ENCODE measurements at places on chromosomes 1 and 21. TPM values are rescaled to one million over a fixed set of nuclear protein-coding genes. Genes with fewer than 3 reads are reported as not detected.

KMO gene
- total RNA-seq: 0.74 TPM

GNG4 gene
- not detected for total RNA-seq

DNA sequence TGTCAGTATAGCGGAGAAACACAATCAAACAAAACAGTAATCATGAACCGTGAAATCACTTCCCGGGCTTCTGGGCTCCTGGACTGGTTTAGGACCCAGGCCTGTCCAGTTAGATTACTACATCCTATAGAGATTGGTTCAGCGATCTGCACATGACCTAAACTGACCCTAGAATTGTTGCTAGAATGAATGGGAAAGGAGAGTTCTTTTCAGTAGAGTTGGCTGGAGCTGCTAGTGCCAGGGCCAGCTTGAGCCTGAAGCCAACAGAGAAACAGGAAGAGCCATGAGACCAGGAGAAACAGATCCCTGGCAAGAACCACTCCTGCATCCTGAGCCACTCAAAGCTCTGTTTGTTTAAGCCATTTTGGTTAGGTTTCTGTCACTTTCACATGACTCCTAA is 474.3 kb upstream of the C1orf87 start:
- H3K27me3 ChIP-seq: no peaks in the 10 kb centered on the region
- DNase-seq: no peak
- H3K36me3 ChIP-seq: no peaks in the 10 kb centered on the region
- H3K4me1 ChIP-seq: no peaks in the 10 kb centered on the region

- H3K27ac ChIP-seq: no peak overlapping the region
- no peak overlapping the region for H3K4me3 ChIP-seq
- DNase-seq: no peak
These were observed 14.8 kb upstream of the NFIA start for GRCh38 chr1:61067446-61068019.

GRCh38 chr1:63316598-63316983 is 5.8 kb upstream of the FOXD3 start:
- H3K27ac ChIP-seq: no peak overlapping the region
- H3K4me3 ChIP-seq: no peak overlapping the region
- no peak for DNase-seq
- no peaks in the 10 kb centered on the region for H3K4me1 ChIP-seq
- no peaks in the 10 kb centered on the region for H3K36me3 ChIP-seq
